ENCODE measurements at places on chromosomes 2 and 18.

GRCh38 chr2:111108745-111109271, 11.9 kb upstream of the BCL2L11 start:
- DNase-seq, result no peak

GRCh38 chr18:9217743-9218451, 81.3 kb downstream of the ANKRD12 start:
- DNase-seq, result no peak

DNA sequence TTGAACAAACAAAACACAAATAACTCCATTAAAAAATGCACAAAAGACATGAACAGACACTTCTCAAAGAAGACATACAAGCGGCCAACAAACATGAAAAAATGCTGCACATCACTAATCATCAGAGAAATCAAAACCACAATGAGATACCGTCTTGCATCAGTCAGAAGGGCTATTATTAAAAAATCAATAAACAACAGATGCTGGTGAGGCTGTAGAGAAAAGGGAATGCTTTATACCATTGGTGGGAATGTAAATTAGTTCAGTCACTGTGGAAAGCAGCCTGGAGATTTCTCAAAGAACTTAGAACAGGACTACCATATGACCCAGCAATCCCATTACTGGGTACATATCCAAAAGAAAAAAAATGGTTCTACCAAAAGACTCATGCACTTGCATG, 37.8 kb downstream of the GPR155 start:
- DNase-seq, result no peak

- DNase-seq, result no peak
Observed at GRCh38 chr2:183375821-183376220, 251.6 kb downstream of the NUP35 start.

DNA sequence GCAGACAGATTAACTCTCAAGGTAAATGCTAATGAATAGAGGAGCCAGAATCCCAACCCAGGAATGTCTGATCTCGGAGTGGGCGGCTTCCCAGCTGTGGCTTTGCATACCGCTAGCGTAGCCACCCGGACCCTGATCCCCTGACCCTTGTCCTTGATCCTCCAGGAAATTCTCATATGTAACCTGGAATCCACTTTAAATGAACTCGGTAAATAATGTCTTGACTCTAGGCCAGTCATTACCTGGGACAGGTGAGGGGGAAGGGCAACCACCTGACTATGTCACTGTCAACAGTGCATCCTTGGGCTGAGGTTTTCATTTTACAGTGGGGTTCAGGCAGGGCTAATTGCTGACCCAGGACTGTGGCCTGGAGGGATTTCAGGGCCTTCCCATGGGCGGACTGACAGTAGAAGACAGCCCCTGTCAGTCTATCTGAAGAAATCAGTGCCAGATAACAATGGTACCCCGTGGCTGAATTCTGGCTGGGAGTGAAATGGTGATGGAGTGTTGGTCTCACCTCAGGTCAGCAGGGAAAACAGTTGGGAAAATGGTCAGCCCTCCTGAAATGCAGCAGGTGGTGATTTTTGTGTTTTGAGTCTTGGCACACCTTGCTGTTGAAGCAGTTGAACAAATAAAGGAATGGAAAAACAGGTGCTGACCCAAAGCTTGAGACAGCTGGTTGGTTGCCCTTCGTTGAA, 9.6 kb downstream of the ACKR3 start:
- no peak for DNase-seq

GRCh38 chr2:196384729-196385128, 213.4 kb upstream of the STK17B start:
- no peak for DNase-seq

DNA sequence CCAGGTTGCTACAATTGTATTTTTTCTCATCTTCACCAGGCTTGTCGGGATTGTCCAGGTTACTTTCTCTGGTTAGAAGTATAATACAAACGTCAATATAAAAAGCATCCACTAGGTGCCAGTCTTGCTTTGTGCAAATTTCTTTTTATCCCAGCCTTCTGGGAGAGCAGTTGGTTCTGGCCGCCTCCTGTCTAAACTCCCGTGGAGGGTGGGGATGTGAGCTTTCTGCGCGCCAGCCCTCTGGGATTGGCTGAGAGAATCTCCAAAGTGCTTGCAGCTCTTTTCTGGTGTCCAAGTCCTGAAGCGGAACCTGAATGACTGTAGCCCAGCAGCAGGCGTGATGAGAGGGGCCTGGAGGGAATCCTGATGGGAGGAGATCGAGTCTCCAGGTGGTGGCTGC, 22.4 kb upstream of the TOGARAM2 start:
- DNase-seq, result peak; percentile 78

GRCh38 chr2:131041402-131042147, 51.7 kb downstream of the FAM168B start:
- no peak for DNase-seq

GRCh38 chr2:23107327-23107941, 277.5 kb upstream of the KLHL29 start:
- DNase-seq, result no peak

- DNase-seq, result no peak
Observed at GRCh38 chr2:170391018-170391417, 213.1 kb downstream of the MYO3B start.

- DNase-seq, result no peak
Observed at GRCh38 chr18:53458944-53459580, 765.4 kb downstream of the MBD2 start.

- no peak for DNase-seq
Observed at GRCh38 chr2:225334514-225334913, 65.0 kb upstream of the NYAP2 start.

DNA sequence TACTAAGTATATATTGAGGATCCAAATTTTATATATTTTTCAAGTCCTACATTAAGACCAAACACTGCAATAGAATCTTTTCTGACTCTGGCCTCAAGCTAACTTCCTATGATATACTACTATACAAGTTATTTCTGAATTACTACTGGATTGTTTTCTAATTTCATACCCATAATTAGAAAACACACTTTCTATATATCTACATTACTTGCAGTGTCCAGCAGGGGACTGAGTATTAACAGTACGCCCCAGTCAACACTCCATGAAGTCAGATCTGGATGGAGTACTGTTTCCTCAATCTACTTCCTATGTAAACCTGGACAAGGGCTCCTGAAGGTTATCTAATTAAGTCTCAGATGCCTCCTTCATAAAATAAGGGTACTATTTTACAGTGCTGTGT, 26.5 kb downstream of the RMP24 start:
- DNase-seq, result peak; percentile 32

- peak; percentile 12 for DNase-seq
Observed at GRCh38 chr2:205352593-205352992, 329.7 kb upstream of the NRP2 start.

DNA sequence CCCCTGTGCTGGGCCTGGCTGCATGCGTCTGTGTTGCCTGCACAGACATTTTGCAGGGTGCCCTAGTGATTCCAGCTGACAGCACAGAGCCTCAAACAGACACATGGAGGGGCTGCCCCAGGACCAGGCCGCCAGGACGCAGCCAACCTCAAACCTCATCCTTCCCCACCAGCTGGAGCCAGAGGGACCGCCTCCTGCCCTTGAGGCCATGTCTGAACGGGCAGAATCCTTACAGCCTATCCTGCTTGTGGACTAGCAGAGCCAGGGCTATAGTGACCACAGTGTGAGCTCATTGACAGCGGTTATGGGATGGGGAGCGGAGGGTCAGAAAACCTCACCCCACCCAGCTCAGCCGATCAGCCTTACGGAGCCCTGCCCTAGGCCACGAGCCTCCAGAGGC, 22.4 kb downstream of the ODC1 start:
- no peak for DNase-seq

DNA sequence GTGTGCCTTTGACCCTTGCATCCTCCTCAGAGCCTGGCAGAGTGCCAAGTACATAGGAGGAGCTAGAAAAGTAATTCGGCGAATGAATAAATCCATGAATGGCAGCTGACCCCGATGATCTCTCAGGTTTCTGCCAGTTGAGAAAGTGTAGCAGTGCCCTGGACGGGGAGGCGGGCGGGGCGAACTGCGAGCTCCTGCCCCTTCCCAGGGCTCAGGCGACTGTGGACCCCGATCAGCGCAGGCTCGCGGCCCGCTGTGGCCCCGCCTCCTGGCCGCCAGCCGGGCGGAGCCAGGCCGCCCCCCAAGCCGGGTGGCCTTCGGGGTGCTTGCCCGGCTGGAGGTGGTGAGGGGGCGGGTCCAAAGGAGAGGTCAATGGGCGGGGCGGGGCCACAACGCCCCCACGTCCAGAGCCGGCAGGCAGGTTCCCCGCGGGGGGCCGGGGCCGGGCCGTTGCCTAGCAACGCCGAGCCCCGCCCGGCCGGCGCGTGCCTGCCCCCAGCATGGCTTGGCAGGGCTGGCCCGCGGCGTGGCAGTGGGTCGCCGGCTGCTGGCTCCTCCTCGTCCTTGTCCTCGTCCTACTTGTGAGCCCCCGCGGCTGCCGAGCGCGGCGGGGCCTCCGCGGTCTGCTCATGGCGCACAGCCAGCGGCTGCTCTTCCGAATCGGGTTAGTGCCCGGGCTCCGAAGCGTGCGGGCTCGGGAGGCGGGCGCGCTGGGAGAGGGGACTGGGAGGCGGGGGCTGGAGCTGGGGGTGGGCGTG, 30.6 kb upstream of the TMBIM1 start:
- DNase-seq, result peak; percentile 68

All from RKO (cell line).